ENCODE measurements at places on chromosomes 7 and 10.
A peak's percentile ranks its signal among the peaks of the same experiment; 100 is the strongest.

GRCh38 chr7:137741443-137741842 is 105.3 kb downstream of the DGKI start:
- DNase-seq = no peak

DNA sequence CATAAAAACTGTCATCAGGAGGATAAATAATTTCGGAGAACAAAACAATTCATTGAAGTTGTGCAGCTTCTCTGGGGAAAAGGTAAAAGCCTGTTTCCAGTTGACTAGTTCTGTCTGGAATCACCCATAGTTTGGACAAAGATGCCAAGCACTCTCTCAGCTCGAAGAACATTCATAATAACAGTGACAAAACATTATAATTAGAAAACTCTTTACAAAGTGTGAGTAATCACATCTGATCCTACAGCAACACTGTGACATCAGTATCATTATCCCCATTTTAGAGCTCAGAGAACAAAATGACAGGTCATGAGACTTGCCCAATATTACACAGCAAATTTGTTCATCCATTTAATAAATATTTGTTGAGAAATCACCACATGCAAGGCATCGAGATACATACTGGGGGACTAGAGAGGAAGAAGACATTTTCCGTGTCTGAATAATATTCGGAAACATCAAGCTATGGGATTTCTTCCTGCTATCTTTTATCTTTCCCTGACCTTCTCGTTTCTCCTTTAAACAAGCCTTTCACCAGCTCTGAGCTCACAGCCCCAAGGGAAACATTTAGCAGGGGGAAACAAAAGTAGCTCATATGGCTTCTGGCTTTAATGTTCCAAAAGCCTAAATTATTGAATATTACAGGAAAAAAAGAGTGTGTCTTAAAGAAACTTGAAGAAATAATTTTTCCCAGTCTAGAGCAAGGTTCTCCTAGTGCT is 123.3 kb upstream of the GHITM start:
- no peak for DNase-seq

- no peak for DNase-seq
Observed at GRCh38 chr7:66308411-66308810, 103.3 kb downstream of the TPST1 start.

DNA sequence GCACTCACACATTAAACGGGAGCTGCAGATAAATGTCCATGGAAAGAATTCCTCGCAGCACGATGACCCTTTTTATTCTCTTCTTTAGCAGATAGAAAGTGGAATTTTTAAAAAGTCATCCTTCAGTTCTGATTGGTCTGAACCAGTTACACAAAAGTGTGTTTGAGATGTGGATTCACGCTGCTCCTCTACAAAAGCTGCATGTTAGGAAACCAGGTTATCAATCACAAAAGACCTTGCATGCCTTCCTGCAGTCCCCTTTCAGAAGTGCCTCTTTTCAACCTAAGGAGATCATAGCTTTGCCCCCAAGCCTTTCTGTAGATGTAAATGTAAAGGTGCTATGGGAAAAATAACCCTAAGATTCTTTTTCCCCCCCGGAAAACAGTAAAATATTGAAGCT is 299.7 kb downstream of the PLXDC2 start:
- DNase-seq = no peak

DNA sequence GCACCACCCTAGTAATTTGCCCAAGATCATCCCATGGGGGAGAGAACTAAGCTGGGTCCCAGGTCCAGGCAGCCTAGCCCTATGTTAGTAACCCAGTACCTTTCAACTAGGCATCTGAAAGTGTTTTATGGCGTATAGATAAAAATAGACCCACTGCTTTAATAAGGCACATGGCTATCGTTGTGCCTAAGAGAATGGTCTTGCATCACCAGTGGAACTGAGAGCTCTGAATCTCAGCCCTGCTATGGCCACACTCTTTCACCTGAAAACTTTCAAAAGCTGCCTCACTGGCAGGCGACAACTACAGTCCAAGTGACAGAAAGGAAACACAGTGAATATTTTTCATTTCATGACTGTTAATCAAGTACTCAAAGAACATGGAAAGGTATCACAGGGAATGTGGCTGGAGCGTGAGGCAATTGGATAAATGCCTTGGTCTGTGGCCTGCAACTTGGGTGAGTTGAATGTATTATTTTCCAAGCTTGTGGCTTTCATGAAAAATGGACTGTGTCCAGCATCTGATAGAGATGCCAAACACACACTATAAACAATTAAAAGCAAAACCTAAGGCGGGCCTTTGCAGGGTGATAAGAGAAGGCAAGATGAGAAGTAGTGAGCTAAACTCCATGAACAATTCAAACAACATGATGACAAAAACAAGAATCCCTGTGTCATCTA is 18.0 kb upstream of the SFMBT2 start:
- no peak for DNase-seq

- DNase-seq = no peak
Observed at GRCh38 chr7:114760477-114760876, 161.4 kb upstream of the MDFIC start.

DNA sequence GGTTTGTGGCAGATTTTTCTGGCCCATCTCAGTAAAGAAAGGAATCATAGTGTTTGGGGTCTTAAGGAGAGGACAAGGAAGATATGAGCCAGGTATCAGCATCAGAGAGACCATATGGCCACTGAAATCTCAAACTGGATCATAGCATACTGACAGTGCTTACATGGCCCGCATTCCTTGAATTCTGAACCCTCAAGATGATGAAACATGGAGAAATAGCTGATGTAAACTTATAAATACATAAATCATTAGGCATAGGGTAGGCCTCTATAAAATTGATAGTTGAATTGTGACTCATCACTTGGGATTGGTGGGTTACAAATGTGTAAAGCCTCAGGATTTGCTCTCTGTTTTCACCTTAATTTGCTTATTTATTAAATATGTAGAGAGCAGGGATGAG is 688.5 kb downstream of the CNTNAP2 start:
- DNase-seq = no peak

DNA sequence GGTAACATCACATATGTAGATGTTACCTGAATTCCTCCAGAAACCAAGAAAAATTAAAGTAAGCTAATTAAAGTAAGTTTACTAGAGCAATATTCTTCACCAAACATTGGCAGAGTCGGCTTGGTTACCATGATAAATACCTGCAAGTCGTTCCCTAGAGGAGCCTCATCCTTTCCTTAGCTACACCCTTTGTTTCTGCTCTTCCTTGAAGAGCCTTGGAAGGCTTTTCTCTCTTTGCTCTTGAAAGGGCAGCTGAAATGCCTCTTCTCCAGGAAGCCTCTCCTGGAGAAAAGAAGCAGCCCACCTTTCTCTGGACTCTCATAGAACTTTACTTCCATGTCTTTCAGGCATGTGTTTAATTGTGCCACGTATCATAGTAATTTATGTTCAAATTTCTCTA is 34.9 kb upstream of the CALD1 start:
- DNase-seq = no peak

DNA sequence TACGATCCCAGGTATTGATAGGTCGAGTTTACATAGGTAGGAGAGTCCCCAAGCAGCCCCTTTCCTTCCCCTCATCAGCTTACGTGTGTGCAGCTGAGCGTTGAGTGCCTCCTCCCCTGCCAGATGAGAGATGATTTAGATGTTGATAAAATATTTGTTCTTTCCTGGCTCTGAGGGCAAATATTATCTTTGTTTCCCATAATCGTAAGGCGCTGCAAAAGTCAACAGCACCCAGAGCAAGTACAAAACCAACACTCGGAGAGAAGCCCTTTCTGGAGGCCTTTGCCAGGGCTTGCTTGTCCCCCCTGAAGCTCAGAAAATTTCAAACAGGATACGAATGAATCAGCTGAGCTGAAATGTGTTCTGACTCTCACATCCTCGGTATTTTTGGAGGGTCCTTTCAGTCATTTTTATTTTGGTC is 683.2 kb downstream of the LRMDA start:
- DNase-seq = no peak

GRCh38 chr10:84088626-84089025 is 50.7 kb upstream of the GHITM start:
- no peak for DNase-seq

GRCh38 chr7:80732630-80733029 is 94.2 kb downstream of the CD36 start:
- DNase-seq = no peak

GRCh38 chr10:87767253-87767652 is 50.8 kb downstream of the ATAD1 start:
- DNase-seq = no peak

GRCh38 chr7:38632411-38632810 is 1.2 kb upstream of the AMPH start:
- DNase-seq = no peak

GRCh38 chr7:142754681-142755575 is 5.7 kb downstream of the PRSS1 start:
- no peak for DNase-seq

GRCh38 chr7:129122078-129122750 is 22.3 kb upstream of the TSPAN33 start:
- no peak for DNase-seq

GRCh38 chr7:26187380-26188205 is 13.0 kb downstream of the HNRNPA2B1 start:
- DNase-seq = no peak

DNA sequence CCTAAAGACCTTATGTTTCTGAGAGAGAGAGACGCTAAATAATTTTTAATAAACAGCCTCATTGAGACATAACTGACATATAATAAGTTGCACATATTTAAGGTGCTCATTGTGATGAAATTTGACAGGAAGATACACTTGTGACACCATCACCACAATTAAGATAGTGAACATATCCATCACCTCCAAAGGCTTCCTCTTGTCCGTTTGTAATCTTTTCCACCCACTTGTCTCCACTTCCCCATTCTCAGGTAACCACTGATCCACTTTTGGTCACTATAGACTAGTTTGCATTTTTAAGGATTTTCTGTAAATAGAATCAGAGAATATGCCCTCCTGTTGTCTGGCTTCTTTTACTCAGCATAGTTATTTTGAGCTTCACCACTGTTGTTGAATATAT is 195.1 kb upstream of the WDR11 start:
- DNase-seq = no peak

- no peak for DNase-seq
Observed at GRCh38 chr7:36306722-36307121, 82.9 kb upstream of the ANLN start.

GRCh38 chr7:39950473-39951225 is 593 bp downstream of the CDK13 start:
- DNase-seq = peak; percentile 18

- no peak for DNase-seq
Observed at GRCh38 chr7:83166781-83167180, 4.1 kb upstream of the PCLO start.

GRCh38 chr10:50740293-50740648 is 535 bp downstream of the ASAH2B start:
- no peak for DNase-seq

GRCh38 chr7:130463553-130464434 is 23.0 kb upstream of the CEP41 start:
- no peak for DNase-seq

GRCh38 chr7:103705542-103705941 is 259.5 kb upstream of the SLC26A5 start:
- DNase-seq = no peak

- DNase-seq = no peak
Observed at GRCh38 chr7:81887098-81888090, 117.5 kb upstream of the HGF start.

GRCh38 chr7:103532955-103533354 is 86.9 kb upstream of the SLC26A5 start:
- DNase-seq = no peak

DNA sequence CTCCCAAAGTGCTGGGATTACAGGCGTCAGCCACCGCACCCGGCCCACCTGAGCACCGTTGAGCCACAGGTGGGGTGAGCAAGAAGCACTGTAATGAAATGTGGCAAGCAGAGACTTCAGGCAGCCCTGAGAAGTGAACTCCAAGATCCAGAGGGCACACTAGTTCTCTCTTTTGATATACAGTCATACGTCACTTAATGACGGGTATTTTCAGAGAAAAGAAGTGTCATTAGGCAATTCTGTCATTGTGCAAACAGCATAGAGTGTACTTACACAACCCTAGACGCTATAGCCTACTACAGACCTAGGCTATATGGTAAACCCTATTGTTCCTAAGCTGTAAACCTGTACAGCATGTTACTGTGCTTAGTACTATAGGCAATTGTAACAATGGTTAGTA is 7.9 kb downstream of the PANK1 start:
- no peak for DNase-seq

GRCh38 chr10:1464881-1465417 is 272.4 kb downstream of the ADARB2 start:
- DNase-seq = no peak

DNA sequence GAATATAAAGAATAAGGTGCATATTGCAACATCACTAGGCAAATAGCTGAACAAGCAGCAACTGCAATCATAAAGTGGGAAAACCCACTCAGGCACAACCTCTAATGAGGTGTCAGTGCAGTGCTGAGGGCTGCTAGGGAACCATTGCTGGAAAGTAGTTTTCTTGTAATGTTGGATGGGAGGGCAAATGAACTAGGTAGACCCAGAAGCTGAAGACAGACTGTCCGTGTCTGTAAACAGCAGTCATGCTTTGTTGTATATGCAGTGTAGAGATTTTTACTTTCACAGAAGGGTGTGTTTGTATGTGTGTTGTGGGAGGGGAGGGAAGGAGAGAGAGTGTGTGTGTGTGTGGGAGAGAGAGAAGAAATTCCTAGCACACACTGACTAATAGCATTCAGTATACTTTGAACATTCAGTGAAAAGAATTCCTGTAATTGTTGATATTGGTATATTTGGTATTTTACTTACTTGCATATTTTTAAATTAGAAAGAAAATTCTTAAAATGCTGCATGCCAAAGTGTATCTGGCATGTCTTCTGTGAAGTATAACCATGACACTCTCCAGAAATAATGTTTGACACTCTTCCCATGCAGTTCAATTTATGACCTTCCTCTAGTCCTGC is 28.8 kb downstream of the ITGB8 start:
- DNase-seq = no peak

DNA sequence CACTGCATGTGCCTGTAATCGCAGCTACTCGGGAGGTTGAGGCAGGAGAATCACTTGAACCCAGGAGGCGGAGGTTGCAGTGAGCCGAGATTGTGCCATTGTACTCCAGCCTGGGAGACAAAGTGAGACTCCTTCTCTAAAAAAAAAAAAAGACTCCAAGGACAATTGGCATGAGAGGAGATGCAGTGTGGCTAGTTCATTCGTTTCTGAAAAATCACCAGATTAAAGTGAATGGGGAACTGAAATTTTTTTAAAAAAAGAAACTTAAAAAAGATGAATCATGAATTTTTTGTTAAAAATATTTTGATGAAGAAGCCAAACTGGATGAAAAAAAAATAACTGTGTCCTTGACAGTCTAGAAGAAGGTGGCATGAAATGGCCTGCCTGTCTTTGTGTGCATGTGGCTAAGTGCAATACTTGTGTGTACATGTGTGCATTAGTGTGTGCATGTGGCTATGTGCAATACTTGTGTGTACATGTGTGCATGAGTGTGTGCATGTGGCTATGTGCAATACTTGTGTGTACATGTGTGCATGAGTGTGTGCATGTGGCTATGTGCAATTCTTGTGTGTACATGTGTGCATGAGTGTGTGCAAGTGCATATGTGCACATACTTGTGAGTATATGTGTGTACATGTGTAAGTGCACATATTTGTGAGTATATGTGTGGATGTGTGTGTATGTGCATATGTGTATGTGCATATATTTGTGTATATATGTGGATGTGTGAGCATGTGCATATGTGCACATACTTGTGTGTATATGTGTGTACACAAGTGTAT is 391.7 kb upstream of the KLF6 start:
- no peak for DNase-seq

All from stimulated activated CD8-positive, alpha-beta memory T cell treated with anti-CD3 and anti-CD28 coated beads, Interleukin-15, amount 100 ng/mL, for 24 hours (primary cell).